Fibroblast of skin of abdomen (primary cell): ENCODE measurements at places on chromosomes 12 and 14.
A peak's percentile ranks its signal among the peaks of the same experiment; 100 is the strongest.

GRCh38 chr12:120090626-120091295, 25.8 kb downstream of the RAB35 start:
- no peak for DNase-seq

DNA sequence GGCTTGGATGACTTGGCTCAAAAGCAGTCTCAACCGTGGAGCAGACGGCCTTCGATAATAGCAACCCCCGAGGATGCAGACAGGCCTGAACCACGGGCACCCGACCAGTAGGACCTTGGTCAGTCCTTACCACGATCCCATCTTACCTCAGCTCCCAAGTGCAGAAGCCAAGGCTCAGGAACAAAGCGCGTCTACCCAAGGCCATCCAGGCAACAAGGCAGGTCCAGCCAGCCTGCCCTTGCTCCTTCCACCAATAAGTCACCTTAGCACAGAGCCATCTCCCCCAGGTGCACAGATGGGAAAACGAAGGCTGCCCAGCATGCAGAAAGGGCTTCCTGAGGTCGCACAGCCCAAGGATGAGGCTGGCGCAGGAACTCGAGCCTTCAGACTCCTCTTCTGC, 77.3 kb downstream of the BCL11B start:
- no peak for DNase-seq

DNA sequence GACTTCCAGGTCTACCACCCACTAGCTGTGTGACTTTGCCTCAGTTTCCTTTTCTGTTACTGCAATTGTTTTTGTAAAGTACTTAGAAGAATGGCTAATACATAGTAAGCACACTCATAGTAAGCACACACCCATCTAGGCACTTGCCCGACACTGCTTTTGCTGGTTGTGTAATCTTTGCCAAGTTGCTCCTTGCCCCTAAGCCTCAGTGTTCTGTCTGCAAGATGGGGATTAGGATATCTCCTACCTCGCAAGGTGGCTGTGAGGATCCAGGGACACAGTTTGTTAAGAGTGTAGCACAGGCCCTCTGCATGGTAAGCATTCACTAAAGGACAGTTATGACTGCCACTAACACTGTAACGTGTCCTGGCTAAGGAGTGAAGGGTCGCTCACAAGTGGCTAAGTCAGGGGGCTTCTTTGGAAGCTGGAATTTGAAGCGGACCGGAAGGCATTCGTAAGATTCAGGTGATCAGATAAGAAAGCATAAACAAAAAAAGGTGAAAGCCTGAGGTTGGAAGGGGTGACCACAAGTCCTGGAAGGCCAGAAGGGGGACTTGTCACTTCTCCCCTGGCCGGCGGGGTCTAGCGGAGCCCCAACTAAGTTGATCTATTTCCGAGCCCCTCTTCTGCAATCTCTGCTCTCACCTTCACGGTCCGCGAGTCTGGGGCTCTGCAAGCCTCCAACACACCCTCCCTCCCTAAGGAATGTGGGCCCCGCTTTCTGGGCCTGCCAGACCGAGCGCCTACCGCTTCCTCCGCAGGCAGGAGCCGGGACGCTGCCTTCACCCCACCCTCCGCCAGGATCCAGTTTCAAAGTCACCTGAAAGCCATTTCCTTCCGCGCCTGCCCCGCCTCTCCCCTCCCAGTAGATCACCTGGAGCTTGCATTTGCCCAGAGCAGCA, 1.5 kb upstream of the PLEKHG3 start:
- no peak for DNase-seq

DNA sequence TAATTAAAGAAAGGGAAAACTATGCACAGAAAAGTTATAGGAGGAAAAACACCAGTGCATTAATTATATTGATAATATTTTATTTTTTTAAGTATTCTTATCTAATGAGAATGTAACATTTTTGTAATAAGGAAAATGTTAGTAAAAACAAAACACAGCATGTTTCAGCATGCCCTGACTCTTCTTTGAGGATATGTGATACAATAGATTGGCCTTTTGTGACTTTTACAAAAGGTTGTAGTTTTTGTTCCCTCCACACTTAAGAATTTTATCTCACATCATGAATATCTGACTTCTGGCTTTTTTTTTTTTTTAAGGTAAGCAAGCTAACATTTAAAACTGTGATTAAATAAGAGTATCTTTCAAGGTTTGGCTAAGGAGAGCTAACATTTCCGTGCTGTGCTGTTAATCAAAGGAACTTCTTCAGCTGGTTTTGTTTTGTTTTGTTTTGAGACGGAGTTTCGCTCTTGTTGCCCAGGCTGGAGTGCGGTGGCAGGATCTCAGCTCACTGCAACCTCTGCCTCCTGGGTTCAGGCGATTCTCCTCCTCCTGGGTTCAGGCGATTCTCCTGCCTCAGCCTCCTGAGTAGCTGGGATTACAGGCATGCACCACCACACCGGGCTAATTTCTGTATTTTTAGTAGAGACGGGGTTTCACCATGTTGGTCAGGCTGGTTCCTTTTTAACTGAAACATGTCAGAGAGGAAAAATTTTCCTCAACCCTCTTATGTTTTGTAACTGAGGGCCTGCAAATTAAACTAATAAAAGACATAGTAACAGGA, 30.8 kb upstream of the RESF1 start:
- no peak for DNase-seq

- DNase-seq, result no peak
Observed at GRCh38 chr14:57848786-57849185, 17.1 kb downstream of the SLC35F4 start.

DNA sequence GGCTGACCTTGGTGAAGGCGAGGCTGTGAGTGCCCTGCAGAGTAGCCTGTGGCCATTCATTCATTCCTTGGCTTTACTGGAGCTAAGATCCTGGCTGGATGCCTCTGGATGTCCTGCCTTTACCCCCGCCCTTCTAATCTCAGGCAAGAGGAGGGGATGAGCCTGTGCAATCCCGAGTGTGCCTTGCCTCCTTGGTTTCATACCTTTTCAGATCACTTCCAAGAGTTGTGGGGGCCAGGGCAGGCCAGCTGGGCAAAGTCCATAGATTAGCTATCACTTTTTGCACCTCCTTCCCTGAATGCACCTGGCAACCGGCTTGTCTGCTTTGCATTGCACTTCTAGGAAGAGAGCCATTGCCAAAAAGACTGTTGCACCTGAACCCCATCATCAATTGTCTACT, 1.5 kb downstream of the VRTN start:
- no peak for DNase-seq

DNA sequence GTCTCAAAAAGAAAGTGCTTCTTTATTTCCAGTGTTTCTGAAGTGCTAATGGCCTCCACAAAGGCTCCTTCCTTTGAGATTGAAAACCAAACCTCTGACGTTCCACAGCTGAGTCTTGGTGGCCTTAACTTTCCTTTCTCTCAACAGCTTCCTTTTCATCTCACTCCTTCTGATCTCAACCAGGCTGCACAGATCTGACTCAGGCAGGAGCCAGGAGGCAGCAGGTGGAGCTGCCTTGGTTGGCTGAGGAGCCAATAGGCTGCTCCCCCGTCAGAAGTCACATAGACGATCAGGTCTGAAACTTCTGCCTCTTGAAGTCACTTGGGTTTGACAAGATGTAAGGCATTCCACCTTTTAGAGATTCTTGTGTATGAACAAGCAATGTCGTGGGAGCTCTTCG, 9.1 kb upstream of the KCNA5 start:
- no peak for DNase-seq

GRCh38 chr12:108389544-108389943, 50.4 kb upstream of the CMKLR1 start:
- DNase-seq, result no peak

- DNase-seq, result no peak
Observed at GRCh38 chr12:93447555-93448290, 6.0 kb upstream of the UBE2N start.

DNA sequence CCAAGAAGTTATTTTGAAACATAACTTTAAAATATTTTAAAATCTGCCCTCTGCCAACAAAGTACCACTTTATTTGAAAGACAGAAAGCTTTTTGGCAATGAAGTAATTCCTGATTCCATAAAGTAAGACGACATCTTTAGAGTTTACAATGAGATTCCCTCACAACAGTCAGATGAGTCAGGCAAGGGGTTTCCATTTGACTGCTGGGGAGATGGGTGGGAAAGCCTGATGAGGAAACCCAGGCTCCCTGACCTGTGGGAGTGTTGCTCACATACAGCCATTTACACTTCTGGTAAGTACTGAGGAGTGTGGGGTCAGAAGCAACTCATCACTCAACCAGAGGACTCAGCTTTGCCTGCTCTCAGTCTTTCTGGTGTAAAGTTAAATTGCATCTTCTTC, 10.2 kb downstream of the KITLG start:
- no peak for DNase-seq

DNA sequence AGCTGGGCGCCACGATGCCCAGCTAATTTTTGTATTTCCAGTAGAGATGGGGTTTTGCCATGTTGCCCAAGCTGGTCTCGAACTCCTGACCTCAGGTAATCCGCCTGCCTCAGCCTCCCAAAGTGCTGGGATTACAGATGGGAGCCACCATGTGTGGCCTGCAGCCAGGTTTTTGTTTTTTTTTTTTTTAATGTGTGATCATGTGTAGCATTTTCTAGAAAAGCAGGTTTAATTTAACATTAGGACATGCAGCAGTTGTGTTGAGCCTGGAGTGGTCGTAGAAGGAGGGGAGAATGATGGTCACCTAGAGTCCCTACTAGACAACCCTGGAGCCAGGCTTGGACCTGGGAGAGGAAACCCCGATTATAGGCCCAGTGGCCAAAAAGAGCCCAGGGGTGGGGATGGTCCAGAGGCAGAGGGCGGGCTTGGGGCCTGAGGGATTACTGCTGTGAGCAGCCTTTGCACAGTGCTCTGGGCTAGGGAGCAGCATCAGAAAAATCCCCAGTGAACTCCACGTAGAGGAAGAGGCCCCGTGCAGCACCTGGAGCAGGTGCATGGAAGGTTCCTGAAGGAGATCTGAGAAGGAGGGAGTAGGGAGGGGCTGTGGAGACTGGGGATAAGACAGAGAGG, 13.6 kb downstream of the DLK1 start:
- no peak for DNase-seq

DNA sequence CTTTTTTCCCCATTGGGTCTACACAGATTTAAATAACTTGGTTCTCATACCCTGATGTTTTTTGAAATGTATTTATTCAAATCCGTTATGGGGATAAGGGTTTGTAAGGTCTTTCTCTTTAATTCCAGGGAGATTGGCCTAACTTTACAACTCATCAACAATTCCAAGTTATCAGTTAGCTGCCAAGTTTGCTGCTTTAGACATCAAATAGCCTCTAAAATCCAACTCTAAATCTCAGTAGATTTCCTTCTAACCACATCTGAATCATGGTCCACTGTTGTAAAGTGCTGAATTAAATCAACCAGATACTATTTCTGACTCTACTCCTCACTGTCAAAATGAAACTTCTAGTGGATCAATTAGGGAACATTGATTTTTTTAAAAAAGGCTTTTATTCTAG, 364.1 kb upstream of the E2F7 start:
- DNase-seq, result peak; percentile 9

DNA sequence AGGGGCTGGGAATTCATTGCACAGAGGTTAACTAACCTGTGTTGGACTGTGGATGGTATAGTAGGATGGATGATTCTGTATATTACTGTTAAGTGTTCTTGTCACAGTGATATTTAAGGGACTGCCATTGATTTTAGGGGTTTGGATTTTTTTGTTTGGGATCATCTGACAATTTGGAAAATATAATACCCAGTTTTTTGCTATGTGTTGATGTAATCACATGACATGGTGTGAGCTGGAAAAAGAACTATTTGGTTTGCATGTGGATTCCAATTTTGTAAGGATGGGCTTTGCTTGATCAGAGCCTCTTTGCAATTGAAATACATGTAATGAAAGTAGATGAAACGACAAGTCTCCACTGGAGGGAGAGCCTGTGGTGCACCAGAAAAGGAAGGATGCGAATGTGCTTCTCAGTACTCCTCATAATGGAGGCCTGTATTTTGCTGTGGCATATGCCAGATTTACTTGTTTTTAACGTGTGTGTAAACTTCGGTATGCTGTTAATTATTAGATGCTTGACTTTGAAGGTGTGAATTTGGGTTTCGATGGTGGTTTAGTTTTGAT, 2.7 kb downstream of the DYRK2 start:
- DNase-seq, result peak; percentile 51

DNA sequence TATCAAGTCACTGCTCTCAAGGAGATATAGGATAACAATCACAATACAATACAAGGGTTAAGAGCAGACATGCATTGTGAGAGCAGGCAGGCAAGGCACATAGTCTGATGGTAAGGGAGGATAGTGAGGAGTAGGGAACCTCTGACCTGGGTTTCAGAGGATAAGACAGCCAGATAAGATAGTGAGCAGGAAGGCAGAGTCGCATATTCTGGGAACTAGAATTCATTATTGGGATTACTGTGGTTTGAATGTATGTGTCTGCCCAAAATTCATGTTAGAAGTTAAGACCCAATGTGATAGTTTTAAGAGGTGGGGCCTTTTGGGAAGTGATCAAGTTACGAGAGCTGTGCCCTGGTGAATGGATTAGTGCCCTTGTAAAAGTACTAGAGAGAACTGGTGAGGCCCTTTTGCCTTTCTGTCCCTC, 14.4 kb upstream of the ATF1 start:
- no peak for DNase-seq

DNA sequence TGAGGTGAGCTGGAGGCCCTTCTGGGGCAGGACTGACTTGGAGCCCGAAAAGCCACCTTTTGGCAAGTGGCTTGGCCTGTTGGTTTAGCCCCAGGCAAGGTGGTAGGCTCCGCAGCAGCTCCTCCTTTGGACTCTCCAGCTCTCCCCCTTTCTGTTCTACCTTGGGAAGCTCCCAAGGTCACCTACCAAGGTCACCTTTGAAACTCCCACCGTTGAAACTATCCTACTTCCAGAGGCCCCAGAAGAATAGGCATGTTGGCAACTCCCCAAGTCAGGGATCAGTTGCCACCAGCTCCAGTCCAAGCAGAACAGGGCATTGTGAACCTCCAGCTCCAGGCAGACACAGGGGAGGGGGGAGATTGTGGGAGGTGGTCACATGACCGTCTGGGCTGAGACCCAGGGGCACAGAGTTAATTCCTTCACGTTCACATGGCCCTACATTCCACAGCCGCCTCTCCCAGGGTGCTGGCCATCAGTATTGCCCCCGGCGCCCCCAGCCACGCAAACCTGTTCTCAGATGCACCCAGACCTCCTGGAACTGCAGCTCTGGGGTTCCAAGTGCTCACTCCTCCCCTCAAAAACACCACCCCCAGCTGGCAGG, 14.4 kb downstream of the IRF2BPL start:
- DNase-seq, result peak; percentile 62

- DNase-seq, result no peak
Observed at GRCh38 chr12:1170411-1170810, 179.4 kb downstream of the ERC1 start.

GRCh38 chr12:92988622-92989130, 59.6 kb upstream of the EEA1 start:
- DNase-seq, result no peak

GRCh38 chr14:104353921-104354701, 215.7 kb downstream of the KIF26A start:
- no peak for DNase-seq

GRCh38 chr12:48775299-48775698, 13.6 kb downstream of the ADCY6 start:
- DNase-seq, result no peak

- DNase-seq, result no peak
Observed at GRCh38 chr12:8612629-8613028, at the start of gene AICDA. Gene AICDA, minus strand, starts transcription at chr12:8612859. Its CDS starts 92 bp downstream, at chr12:8612767.
